ENCODE measurements at places on chromosomes 13 and 19.

DNA sequence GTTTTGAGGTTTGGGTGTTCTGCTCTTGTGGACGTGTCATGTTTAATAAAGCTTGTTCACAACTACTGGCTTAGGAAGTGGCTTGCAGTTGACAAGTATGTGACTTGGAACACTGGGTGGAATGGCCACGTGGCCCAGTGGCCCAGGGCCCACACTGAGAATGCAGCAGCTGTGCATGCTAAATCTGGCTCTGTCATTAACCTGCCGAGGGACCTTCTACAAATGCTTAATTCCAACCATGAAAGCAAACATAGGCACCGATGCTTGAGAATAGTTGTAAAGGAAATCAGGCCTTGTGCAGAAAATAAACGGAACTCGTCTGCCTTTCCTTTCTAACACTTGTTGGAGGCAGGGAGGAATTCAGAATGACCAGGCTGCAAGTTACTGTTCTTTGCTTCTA lies 11.6 kb upstream of the CLDN10 start:
- no peak for ATAC-seq

DNA sequence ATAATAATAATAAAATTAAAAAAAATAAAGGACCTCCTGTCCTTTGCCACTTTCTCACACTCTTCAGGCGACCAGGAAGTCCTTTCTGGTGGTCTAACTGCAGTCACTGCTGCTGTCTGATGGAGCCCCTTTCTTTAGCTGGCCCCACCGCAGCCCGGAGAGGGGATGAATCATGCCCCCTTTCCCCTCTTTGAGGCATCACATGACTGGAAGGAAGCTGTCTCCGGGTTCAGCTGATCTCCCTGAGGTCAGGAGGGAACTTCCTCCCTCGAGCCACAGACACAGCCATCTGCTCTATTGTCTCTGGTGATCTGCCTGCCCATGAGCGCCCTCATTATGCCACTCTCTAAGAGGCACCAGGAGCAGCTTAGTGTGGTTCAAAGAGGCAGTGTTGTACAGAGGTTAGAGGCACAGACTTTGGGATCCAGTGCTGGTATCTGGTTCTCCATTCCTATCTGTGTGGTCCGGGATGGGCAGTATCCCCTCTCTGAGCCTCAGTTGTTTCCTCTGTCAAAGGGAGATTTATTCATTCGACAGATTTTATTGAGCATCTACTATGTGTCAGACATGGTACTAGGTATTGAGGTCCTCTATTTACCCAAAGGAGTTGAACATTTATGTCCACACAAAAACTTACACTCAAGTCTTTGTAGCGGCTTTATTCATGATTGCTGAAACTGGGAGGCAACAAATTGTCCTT lies 30.0 kb downstream of the VAV1 start:
- ATAC-seq: peak; percentile 49

- peak; percentile 75 for ATAC-seq
Measured at GRCh38 chr19:34471906-34472700, 9.5 kb upstream of the WTIP start.

DNA sequence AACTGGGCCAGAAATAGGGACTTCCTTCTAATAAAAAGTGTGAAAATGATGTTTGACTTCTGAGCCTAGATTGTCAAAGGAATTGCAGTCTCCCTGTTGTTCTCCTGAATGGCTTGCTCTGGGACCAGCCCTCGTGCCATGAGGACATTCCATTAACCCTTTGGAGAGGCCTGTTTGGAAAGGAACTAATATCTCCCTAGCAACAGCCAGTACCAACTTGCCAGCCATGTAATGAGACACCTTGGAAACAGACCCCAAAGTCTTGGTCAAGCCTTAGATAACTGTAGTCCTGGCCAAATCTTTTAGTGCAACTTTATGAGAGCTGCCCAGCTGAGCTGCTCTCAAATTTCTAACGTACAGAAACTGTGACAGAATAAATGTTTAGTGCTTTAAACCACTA lies 8.2 kb upstream of the SIAH3 start:
- no peak for ATAC-seq

DNA sequence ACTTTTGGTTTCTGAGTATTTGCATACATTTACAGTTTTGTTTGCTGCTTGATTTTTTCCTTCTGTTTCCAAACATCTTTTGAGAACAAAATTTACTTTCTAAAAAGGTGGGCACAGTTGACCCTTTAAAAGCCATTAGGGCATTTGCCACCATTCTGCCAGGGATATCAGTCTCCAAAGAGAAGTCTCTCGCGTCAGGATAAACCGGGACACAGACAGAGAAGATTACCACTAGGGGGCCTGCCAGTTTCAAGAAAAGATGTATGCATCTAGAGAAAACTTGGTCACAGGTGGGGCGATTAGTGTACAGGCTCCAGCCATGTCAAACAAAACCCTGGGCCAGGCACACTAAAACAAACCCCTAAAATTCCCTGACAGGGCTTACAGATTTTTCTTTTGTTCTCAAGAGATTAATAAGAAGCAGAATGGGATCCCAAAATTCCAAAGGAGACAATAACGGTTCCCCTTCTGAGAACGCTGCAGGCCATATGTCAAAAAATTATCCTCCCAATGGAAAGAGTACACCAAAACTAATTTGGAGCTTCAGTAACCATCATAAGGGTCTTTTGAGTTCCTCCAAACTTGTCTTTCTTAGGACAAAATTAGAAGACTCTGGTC lies 10.7 kb upstream of the PABPC3 start:
- ATAC-seq: no peak

GRCh38 chr13:78875792-78876580 lies 217.0 kb upstream of the OBI1 start:
- no peak for ATAC-seq

DNA sequence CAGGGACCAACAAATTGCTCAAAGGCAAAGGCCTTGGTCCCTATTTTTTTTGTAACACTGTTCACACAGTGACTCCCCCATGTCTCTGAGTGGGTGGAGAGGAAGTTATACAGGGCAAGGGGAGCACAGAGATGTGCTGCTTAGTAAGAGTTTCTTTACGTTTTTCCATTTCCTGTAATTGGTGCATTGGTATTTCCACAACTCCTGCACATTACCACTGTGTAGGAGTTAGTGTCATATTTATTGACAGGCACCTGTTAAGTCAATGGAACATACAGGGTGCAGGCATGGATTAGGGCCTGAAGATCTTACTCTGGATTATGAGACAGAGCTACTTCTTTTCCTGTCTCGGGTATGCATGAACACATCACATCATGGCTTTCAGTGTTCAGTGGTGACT lies 45.2 kb downstream of the SOX21 start:
- no peak for ATAC-seq

DNA sequence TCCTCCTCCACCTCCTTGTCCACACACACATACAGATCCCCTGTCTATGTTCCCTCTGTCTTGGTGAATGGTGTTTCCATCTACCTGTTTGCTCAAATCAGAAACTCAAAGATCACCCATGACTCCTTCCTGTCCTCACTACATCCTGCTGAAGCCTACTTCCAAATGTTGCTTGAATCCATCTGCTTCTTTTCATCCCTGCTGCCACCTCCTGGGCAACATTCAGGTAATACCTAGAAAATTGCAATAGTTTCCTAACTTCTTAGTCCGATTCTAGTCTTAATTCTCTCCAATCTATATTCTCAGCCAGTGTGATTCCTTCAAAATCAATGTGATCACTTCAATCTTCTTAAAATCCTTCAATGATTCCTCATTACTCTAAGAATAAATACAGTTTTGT lies 155.5 kb upstream of the STARD13 start:
- ATAC-seq: no peak

DNA sequence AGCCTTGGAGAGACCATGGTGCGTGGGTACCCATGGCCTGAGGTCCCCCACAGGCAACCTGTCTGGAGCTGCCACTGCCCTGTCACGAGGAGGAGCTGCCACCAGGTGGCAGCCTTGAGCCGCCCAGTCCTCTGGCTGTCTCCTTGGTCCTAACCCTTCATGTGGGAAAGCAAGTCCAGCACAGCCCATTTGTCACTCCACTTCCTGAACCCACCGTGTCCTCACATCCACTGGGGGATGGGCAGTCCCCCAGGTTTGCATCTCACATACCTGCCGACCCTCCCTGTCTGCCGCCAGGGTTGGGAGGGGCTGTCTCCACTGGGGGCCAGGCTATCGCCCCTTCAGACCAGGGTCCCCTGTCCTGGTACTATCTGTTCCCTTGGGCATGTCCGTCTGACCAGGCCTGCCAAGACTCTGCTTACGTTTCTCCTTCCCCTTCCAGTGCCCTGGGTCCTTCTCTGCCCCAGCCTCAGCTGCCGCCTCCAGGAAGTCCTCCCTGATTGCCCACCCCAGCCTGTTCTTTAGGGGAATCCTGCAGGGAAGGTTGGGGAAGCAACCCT lies 4.5 kb downstream of the FAM174C start:
- ATAC-seq: peak; percentile 16

DNA sequence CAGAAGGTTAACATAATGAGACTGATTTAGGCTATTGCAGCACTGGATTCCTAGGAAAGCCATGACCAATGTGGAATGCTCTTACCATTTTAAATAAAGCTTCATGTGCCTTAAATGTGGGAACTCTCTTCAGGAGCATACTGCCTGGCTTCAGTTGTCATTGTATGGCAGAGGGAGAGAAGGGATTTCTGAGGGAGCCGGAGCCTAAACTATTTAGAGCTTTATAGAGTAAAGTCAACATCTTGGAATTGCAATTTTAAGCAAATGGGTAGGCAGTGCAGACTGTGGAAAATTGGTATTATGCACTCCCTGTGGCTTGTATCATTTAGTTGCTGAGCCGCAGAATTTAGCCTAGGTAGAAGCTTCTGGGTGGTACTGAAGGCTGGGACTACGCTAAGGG lies 2041.4 kb downstream of the PCDH9 start:
- ATAC-seq: no peak

- no peak for ATAC-seq
Measured at GRCh38 chr19:12784871-12785430, 6.3 kb upstream of the JUNB start.

DNA sequence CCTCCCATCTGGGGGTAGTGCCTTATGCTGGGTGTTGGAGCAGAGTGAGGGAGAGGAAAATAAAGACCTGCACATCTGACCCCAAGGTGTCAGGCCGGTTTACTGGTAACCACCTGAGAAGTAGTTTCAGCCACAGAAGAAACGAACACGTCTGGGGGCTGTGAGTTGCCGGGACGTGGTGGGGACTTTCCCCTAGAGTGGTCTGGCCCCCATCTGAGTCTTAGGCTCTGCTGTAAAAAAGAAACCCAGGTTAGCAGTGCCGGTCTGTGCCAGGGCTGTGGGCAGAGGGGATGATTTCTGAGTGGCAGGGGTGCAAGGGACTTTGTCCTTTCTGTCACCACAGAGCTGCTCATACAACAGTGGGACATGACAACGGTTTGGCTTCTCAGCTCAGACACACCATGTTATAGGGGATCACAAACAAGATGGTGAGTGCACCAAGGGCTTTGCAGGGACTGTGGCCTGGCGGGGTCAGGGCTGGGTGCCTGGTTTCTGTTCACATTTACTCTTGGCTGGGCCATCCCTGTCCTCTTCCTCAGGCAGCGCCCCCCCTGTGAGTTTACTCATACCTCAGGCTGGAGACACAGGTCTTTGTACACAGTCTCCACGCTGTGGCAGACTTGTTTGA lies 9.0 kb downstream of the GCDH start:
- ATAC-seq: no peak

- ATAC-seq: peak; percentile 2
Measured at GRCh38 chr19:39372941-39373340, 18.0 kb downstream of the PAF1 start.

GRCh38 chr13:21372530-21372929 lies 86.6 kb downstream of the ZDHHC20 start:
- no peak for ATAC-seq

DNA sequence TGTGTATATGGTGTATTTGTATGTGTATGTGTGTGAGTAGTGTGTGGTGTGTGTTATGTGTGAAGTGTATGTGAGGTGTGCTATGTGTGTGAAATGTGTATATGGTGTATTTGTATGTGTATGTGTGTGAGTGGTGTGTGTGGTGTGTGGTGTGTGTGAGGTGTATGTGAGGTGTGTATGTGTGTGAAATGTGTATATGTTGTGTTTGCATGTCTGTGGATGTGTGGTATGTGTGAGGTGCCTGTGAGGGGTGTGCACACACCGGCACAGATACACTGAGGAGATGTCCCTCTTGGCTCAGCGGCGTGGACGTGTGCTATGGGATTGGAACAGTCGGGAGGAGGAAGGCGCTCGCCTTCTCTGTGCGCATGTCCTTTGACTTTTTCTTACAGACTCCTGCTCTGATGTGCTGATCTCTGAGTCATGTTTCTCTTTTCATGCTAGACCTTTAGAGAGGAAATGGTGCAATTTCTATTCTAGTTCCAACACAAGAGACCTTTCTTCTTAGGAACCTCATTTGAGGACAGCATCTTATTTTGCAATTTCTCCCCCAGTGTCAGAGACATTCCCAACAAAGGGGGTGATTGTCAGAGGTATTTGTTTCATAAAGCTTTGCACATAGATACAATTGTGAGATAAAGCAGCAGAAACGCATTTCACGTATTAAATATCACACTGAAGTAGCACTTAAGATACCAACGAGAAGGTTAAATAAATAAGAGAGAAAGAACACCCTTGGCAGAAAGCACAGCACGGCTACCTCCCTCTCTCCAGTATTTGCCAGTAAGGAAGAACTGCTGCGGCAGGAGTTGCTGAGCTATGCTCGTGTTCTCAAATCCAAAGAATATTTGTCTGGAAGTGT lies 11.3 kb upstream of the TNFRSF19 start:
- ATAC-seq: peak; percentile 81

GRCh38 chr13:83211301-83211700 lies 671.0 kb downstream of the SLITRK1 start:
- ATAC-seq: no peak

GRCh38 chr19:39382991-39383828 lies 7.7 kb downstream of the PAF1 start:
- no peak for ATAC-seq

DNA sequence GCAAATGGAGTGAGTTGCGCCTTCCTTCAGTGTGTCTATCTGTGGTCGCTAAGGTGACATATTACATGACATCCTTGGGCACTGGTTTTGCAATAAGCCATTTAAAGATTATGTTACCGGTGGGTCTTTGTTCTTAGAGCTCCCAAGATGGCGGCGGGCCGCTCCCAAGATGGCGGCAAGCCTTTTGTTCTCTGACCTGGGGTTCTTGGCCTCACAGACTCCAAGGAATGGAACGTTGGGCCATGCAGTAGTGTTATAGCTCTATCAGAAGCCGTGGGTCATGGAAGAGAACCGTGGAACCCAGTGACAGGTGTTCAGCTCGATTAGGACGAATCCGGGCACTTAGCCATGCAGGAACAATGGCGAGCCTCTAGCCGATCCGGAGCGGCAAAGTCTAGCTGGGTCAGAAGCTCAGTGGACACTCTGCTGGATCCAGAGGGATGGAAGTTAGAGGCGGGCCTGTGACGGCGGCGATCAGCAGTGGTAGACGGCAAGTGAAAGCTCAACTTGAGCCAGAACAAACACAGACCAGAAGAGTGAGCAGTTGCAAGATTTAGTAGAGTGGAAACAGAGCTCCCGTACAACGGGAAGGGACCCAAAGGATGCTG lies 188.6 kb downstream of the TEX29 start:
- ATAC-seq: no peak

GRCh38 chr13:99208185-99208584 lies 7.5 kb downstream of the UBAC2 start:
- ATAC-seq: peak; percentile 68

GRCh38 chr13:41700790-41701310 lies 243.5 kb downstream of the RGCC start:
- no peak for ATAC-seq

GRCh38 chr19:38304866-38305429 lies 897 bp downstream of the C19orf33 start:
- peak; percentile 74 for ATAC-seq

- ATAC-seq: no peak
Measured at GRCh38 chr13:114311908-114312307, 2.4 kb upstream of the CHAMP1 start.
